ENCODE measurements at places on chromosomes 3 and 15.

DNA sequence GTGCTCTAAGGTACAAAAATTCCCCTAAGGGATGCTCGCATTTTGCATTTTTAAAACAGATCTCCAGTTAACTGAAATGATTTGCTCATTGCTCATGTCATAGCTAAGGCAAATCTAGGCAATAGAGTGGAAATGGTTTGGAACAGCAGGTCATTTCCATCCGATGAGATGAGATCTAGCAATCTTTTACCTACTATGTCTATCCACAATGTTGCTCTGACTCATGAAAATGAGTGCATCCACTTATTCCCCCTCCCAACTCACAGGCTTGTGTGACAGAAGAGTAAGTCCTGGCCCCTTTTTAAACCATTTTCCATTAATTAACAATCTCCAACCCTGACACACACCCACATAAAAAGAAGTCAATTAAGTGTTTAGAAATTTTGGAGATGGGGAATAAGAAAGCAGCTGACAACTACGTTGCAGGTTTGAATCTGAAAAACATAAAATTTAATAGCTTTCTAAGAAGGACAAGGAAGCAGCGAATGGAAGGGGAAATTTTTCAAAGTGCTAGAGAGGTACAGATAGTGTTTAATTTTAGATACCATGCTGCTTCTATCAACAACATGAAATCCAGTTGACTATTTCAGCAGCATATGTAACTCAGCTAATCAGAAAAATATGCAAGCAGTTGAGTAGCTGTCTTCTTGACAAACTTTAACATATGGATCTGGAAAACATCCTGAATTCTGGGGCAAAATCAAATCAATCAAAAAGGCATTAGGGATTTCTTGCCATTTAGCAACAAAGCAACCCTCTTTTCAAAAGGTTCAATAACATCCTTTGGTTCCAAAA is 112.0 kb downstream of the TMCO5A start:
- no peak for DNase-seq

DNA sequence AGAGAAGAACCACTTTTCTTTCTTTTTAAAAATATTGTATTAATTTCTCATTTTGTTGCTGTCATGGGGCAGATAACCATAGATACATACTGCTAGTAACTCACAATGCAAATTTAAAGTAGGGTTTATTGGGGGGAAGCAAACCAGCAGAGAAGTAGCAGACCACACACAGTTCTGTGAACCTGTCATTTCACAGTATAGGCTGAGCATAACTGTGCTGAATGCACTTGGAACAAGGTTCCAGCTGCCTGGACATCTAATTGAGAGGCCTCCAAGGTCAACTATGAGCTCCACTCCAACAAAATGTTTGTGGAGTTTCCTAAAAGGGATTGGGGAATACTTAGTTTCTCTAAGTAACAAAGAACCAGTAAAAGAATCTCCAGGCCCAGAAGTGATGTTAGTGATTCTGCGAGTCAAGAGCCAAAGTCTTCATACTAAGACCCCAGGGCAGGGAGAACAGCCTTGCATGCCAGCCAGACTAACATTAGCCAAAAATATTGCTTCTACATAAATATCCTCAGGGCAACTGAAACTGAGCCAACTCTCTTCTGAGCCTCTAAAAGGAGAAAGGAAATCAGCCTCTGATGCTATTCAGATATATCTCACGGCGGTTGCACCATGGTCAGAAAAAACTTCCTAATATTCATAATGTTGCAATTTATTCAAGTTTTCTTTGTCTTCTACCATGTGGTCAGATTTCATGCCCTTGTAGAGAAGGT is 856.4 kb upstream of the ALCAM start:
- no peak for DNase-seq

DNA sequence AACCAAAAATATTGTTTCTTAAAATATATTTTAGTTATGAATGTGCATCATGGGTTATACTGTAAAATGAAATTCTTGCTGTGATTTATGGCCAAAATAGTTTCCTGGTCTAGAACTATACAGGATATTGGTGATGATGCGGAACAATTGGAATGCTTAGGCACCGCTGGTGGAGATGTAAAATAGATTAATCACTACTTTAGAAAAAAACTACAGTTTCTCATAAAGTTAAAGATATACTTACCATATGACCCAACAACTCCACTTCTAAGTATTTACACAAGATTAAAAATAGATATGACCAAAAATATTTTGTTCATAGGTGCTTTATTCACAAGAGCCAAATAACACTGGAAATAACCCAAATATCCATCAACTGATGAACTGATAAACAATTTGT is 126.7 kb downstream of the TUSC7 start:
- DNase-seq: no peak

GRCh38 chr3:34742151-34742550 is 897.2 kb upstream of the ARPP21 start:
- DNase-seq: no peak

GRCh38 chr3:115562636-115563267 is 60.6 kb upstream of the GAP43 start:
- no peak for DNase-seq

- DNase-seq: no peak
Measured at GRCh38 chr15:49045751-49046219, 461 bp downstream of the SECISBP2L start.

DNA sequence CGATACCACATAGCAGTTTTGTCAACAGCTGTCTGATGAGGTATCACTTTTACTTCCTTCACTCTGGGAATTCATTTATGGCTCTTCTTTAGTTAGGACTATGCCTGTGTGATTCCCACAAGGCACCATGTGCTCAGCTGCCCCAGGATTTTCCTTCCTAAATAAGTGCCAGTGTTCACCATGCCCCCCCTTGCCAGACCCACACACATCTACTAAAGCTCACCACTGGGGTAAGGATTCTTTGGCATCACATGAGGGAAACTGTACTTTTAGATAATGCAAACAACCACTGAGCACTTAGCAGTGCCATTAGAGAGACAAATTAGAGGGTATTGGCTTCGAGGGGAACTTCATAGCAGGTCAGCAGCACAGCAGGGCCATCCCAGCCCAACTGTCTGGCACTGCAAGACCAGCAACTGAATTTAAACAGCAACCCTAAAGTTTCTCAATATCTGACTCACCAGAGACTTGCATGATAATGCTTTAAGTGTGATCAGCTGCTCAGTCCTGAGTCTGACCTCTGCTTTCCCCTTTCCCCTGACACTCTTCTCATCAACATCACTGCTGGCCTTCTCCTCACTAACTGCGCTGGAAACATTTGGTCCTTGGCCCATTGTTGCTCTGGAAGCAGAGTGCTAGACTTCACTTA is 114.3 kb downstream of the STAC start:
- no peak for DNase-seq

DNA sequence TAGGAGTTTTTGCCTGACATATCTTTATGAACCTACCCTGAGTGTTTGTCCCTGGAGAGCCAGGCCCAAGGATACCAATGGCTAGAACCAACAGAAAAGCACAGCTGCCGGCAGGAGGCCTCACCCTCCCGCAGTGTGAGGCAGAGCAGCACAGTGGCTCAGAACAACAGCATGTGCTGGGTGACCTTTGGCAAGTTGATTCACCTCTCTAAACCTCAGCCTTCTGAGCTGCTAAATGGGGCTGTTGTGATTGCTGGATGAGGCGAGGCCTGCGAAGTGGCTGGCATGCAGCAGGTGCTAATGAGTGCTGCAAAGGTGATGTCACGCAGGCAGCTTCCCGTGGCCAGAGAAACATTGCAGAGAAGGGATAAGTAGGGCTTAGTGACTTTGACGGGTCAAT is 23.3 kb downstream of the IDH2 start:
- DNase-seq: no peak

DNA sequence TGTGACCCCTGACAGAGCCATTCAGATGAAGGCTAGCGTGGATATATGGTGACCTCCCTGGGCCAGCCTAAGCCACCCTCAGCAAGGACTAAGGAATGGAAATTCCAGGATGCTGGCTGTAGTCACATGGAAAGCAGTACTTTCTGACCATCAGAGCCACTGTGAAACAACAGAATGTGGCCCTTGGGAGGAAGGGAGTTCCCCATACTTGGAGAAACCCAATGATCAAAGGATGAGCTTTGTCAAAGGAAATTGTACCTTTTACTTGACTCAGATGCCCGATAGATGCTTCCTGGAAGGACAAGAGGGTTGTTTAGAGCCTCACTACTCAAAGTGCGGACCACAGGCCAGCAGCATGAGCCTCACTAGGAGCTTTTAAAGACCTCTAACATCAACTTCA is 484.5 kb upstream of the PROK2 start:
- DNase-seq: no peak

DNA sequence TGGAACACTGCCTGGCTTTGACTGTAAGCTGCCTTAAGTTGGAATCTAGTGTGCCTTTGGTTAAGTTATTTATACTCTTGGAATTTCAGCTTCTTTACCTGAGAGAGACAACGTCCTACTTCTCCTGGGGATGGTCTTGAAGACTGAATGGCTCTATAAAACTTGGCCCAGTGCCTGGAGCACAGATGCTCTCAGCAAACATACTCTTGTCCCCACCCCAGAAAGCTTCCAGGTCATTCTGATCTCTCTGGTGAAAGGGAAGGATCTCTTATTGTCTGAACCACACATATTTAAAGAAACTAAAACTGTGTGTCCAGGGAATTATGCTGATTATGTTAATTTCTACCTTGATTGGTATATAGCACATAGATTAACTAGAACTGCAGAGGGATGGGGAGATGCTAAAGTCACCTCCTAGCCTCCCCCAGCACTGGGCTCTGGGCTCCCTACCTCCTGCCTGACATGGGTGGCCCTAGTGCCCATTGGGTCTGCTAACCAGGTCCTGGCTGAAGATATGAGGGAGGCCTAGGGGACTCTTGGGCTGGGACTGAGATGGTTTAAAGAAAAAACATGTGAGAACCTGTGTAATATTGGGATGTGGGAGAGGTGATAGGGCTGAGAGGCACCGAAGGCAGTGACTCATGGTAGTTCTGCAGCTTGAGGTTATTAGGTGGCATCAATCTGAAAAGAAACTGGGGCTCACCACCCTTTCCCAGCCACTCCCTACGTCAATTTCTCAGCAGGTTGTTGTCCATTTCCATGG is 171.0 kb downstream of the RPLP1 start:
- DNase-seq: no peak

GRCh38 chr3:189080745-189081144 is 91.0 kb upstream of the TPRG1 start:
- DNase-seq: no peak

DNA sequence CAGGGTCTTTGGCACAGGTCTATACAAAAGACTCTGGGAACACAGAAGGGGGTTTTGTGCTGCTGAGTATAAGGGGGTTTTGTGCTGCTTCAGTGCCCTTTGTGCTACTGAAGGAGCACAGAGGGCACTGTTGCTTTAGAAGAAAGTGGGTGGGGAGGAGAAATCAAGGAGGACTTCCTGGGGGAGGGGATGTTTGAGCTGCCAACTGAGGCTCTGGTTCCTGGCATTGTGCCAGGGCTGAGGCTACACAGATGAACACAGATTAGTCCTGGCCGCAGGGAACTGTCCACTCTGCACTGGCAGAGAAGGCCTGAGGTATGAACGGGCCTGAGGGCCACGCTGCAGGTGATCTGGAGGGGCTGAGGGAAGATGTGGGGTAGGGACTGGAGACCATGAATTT is 32.2 kb upstream of the SEC13 start:
- DNase-seq: no peak

DNA sequence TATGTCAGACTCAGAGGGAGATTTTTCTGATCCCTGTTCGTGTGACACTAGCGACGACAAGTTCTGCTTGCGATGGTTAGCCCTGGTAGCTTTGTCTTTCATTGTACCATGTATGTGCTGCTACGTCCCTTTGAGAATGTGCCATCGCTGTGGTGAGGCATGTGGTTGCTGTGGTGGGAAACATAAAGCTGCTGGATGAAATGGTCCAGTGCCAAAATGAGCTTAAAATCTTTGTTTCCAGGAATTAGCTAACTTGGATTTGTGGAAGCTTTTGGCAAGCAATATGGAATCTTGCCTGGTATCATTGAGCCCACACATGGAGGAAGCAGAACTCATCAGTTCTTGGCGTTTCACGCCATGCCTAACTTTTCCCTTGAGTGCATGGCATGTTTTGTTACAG is 98.8 kb downstream of the SPRED1 start:
- no peak for DNase-seq

DNA sequence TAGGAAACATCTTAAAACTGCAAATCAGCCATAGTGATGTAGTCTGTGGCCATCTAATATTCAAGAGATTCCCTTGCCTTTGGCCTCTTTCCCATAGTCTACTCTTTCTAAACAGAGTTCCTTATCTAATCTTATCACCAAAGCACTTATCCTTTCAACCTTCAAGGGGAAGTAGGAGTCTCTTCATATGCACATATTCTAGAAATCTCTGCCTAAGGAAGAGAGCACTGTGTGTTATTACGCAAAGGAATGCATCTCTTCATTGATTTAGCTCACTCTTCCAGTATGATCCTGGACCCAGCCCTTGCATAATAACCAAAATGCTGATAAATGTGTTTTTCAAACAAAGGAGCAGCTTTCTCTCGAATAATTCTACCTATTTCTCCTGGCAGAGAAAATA is 253.7 kb upstream of the TPRG1 start:
- DNase-seq: no peak

DNA sequence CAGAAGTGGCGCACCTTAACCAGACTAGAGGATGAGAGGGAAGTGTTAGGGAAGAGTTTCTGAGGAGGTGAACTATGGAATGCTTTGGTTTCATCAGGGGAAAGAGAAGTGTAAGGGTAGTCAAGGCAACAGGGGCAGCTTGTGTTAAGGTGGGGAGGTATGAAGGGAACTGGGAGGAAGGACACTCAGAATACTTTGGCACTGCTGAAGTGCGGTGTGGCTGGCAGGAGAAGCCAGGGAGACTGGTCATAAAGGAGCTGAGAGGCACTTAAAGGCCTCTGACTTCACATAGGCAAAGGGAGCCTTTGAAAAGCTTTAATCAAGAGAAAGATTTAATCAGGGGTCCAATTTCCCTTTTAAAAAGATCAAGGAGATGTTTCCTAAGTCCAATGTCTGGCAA is 129.0 kb downstream of the ERC2 start:
- no peak for DNase-seq

GRCh38 chr15:57012556-57012955 is 94.1 kb downstream of the TCF12 start:
- no peak for DNase-seq

DNA sequence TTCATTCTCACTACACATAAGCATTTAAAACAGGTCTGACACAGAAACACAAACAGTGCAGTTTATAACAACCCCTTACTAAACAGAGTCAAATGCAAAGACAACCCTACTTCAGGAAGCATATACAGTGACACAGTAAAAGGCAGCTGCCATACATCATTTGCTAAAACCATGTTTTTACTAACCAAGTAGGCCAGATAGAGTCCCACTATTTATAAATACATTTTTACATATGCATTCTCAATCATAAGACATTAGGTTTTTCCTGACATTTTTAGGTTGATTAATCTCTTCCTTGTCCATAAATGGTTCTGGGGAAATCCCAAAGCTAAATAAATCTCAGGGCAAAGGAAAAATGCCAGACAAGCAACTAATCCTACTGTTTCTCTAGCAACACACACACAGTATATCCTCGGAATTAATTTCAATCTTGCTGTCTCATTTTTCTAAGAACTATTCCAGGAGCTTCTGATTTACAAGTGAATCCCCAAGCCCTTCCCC is 39.0 kb downstream of the CHAC1 start:
- DNase-seq: no peak

Data from activated CD4-positive, alpha-beta T cell treated with anti-CD3 and anti-CD28 coated beads for 1 hour (primary cell).